ENCODE measurements at places on chromosomes 2 and 18. TPM values are rescaled to one million over a fixed set of nuclear protein-coding genes. Genes with fewer than 3 reads are reported as not detected.

Gene NRBP1
- 42.9 TPM for total RNA-seq

GRCh38 chr2:151175864-151176263 lies 85.8 kb downstream of the RBM43 start:
- no peaks in the 10 kb centered on the region for H3K27me3 ChIP-seq
- no peaks in the 10 kb centered on the region for H3K4me1 ChIP-seq
- H3K27ac ChIP-seq: no peak overlapping the region
- no peak for DNase-seq

DNA sequence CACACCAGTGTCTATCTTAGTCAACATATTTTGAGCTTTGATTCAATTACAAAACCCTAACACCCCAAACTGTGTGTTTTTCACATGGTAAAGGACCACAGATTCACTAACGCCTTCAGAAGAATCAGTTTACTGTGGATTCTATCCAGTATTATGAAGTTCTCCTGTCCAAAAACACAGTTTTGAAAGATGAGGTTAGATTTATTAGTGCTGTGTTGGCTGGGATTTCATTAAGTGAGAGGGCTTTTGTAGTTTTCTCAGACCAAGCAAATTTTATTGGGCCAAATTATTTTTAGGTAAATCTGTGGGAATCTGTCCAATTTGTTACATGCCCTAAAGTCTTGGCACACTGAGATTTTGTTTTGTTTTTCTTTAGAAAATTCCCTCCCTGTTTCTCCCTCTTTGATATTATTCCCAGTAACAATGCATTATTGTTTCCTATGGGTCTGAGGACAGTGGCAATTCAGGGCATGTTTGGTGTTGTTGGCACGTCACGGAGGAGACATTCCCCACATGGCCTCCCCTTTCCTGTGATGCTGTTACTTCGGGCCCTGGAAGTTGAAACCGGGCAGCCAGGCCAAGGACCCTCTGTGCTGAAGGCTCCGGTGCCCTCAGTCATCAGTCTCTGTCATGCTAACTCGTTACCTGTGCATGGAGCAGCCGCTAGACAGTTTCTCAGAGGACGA lies 87.5 kb upstream of the ALKAL2 start:
- no peaks in the 10 kb centered on the region for H3K4me1 ChIP-seq
- H3K27ac ChIP-seq: no peak overlapping the region
- H3K4me3 ChIP-seq: no peak overlapping the region
- H3K36me3 ChIP-seq: no peaks in the 10 kb centered on the region
- DNase-seq: no peak

GRCh38 chr2:106561803-106562202 lies 74.6 kb downstream of the CD8B2 start:
- H3K36me3 ChIP-seq: no peaks in the 10 kb centered on the region
- no peaks in the 10 kb centered on the region for H3K27me3 ChIP-seq
- H3K4me3 ChIP-seq: no peak overlapping the region
- peak; percentile 30 for DNase-seq
- H3K4me1 ChIP-seq: peaks cover 22% of the 10 kb centered on the region

Gene VWA3B
- total RNA-seq: not detected

Gene TLX2
- total RNA-seq: 0.97 TPM

Gene CNDP1
- total RNA-seq: not detected

- no peaks in the 10 kb centered on the region for H3K27me3 ChIP-seq
- H3K36me3 ChIP-seq: no peaks in the 10 kb centered on the region
- no peak overlapping the region for H3K27ac ChIP-seq
- no peaks in the 10 kb centered on the region for H3K4me1 ChIP-seq
- H3K4me3 ChIP-seq: no peak overlapping the region
- DNase-seq: no peak
Observed at GRCh38 chr2:62654423-62654791, 51.1 kb upstream of the EHBP1 start.

GRCh38 chr18:11150271-11150615 lies 874 bp upstream of the PIEZO2 start:
- no peaks in the 10 kb centered on the region for H3K4me1 ChIP-seq
- no peak for DNase-seq
- no peak overlapping the region for H3K27ac ChIP-seq
- no peak overlapping the region for H3K4me3 ChIP-seq
- H3K36me3 ChIP-seq: no peaks in the 10 kb centered on the region

- H3K4me1 ChIP-seq: no peaks in the 10 kb centered on the region
- DNase-seq: no peak
- no peak overlapping the region for H3K4me3 ChIP-seq
- H3K36me3 ChIP-seq: no peaks in the 10 kb centered on the region
- H3K27ac ChIP-seq: no peak overlapping the region
- H3K27me3 ChIP-seq: no peaks in the 10 kb centered on the region
Observed at GRCh38 chr2:176902454-176902853, 310.1 kb upstream of the HNRNPA3 start.

DNA sequence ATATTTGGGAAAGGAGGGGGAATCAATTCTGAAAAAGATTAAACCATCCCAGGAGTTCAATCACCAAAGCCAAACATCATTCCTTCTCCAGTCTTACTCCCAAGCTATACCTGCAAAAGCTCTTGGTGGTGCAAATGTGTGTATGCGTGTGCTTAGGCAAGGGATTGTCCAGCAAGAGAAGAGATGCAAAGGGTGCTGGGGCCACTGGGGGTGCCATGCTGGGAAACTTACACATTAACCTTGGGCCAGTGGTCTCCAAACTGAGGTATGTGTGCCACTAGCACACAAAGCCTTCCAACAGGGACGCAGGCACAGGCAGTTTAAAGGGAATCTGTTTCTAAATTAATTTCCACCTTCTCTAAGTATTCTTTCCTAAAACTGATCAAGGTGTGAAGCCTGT lies 307.9 kb downstream of the NBAS start:
- H3K27me3 ChIP-seq: no peaks in the 10 kb centered on the region
- no peaks in the 10 kb centered on the region for H3K4me1 ChIP-seq
- H3K4me3 ChIP-seq: no peak overlapping the region
- H3K36me3 ChIP-seq: no peaks in the 10 kb centered on the region
- no peak for DNase-seq
- H3K27ac ChIP-seq: no peak overlapping the region

DNA sequence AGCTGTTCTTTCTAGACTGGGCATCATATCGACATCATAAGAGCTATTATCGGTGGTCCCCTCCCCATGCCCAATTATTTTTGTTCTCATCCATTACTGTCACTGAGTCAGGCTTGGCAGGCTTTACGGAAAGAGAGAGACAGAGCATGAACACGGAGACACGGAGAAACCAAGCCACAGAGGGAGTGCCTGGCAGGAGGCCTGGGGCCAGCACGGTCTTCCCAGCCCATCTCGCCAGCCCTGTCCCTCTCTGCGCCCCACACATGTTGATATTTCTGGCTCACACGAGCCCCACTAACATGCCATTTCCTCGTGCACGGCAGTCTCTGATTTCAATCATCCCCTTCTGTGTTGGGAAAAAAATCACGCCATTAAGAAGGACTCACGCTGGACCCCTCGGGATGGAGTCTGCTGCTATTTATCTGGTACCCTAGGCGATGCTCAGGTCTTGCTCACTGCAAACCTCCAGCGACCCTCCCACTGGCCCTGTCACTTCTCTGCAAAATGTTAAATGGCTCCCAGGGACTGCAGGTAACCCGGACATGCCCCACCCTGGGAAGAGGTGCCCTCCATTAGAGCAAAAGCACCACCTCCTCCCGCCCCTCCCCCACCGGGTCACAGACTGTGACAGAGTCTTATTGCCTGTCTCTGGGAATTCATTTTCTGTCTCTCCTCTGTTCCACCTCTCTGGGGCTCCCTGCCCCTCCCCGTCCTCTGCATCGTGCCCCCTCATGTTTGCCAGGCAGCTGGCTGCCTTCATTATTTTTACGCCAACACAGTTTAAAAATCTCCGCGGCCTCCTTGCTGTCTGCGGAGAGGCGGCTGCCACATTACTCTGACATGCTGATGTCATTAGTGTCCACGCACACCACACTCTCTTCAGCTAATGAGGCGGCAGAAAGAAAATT lies 40.1 kb upstream of the GBX2 start:
- no peak overlapping the region for H3K27ac ChIP-seq
- no peaks in the 10 kb centered on the region for H3K36me3 ChIP-seq
- no peak overlapping the region for H3K4me3 ChIP-seq
- peaks cover 2% of the 10 kb centered on the region for H3K27me3 ChIP-seq
- DNase-seq: no peak
- H3K4me1 ChIP-seq: no peaks in the 10 kb centered on the region

Gene PLGLB1
- total RNA-seq: 2.1 TPM

DNA sequence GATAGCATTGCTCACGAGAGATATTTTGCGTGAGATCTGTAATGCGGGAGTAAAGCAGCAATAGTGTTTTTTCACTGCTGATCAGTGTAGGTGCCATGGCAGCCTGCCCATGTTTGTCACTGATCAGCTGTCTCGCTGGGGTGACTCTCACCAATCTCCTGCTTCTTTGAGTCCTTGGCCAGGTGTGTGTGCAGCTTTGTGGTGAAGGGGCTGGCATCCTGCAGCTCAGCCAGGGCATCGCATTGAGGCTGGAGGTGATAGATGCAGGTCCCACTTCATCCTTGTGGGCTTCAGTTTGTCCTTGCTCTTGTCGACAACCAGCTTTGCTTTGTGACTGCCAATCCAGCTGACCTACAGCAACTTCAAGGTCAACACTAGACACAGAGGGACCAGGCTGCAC lies 258.3 kb upstream of the CXCR4 start:
- no peak for DNase-seq
- H3K27ac ChIP-seq: no peak overlapping the region
- H3K4me3 ChIP-seq: no peak overlapping the region

DNA sequence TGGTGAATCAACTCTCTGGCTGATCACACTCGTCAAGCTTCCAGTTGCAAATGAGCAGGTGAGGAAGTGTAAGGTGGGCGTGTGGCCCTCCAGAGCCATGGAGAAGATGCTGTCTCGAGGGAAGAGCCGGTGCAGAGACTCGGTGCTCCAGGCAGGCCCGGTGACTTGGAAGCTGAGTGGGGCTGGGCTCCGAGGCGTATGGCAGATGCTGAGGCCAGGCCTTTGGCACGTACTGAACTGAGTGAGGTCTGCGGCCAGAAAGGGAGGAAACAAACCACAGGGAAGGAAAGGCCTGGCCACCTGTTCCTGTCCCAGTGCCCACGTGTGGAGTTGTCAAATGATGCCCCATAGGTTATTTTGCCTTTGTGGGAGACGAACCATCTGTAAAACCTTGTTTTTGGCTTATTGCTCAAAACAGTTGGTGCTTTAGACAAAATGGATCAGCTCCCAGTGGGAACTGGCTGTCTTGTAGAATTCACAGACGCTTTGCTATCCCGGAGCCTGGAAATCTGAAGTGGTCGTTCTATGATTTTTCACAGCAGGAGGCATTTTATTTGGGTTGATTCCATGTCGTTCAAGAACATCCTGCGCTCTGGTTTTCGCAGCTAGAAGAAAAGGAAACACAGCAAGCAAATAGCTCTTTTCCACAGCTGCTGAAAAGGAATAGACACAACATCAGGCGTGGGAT lies 117.5 kb upstream of the TMEM18 start:
- no peaks in the 10 kb centered on the region for H3K4me1 ChIP-seq
- H3K27ac ChIP-seq: no peak overlapping the region
- H3K36me3 ChIP-seq: no peaks in the 10 kb centered on the region
- no peak overlapping the region for H3K4me3 ChIP-seq
- no peak for DNase-seq
- H3K27me3 ChIP-seq: no peaks in the 10 kb centered on the region

Gene FAM161A
- 1.8 TPM for total RNA-seq

GRCh38 chr2:192159736-192160135 lies 35.0 kb downstream of the TMEFF2 start:
- H3K4me1 ChIP-seq: peaks cover 6% of the 10 kb centered on the region
- no peaks in the 10 kb centered on the region for H3K36me3 ChIP-seq

DNA sequence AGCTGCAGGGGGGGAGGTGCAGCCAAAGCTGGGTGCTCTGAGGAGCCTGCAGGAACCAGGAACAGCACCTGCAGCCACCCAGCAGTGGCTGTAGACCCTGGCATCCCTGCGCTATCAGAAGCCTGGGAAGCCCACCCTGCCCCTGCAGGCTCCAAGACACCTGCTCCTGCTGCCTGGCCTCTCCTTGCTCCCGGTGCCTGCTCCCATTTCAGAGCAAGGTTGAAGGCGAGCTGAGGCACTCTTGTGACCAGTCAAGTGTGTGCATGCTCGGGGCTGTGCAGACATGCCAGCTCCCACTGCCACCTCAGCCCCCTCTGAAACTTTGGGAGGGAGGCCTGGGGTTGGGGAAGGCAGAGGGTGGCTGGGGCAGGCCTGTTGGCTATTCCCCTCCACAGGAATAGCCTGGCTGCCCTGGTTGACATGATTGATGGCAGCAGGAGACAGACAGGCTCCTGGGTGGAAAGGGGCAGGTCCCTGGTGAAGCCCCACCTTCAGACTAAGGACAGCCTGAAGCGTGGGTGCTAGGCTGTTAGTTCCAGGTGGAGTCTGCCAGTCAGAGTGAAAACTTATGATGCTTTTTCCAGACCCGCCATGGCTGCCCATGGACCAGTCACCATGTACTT lies 151.4 kb downstream of the MBD5 start:
- no peak overlapping the region for H3K27ac ChIP-seq
- no peak overlapping the region for H3K4me3 ChIP-seq
- H3K4me1 ChIP-seq: no peaks in the 10 kb centered on the region
- no peaks in the 10 kb centered on the region for H3K36me3 ChIP-seq
- DNase-seq: no peak

Gene POMC
- total RNA-seq: 2.6 TPM

DNA sequence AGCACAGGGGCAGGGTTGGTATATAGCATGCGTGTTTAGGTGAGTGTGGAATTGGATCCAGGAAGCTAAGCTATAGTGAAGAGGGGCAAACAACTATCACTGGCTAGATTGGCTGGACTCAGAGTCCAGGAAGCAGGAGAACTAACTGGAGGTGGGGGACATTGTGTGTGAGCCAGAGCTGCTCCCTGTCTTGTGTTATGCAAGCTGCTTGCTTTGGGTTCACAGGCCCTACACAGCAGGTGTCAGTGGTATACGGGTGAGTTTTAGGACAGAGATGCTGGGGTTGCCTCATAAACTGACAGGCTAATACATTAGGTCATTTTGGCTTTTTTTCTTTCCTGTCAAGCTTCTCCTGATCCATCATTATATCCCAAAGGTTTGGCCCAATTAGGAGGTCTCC lies 87.5 kb downstream of the CCDC85A start:
- no peaks in the 10 kb centered on the region for H3K36me3 ChIP-seq
- H3K27me3 ChIP-seq: no peaks in the 10 kb centered on the region
- no peak overlapping the region for H3K27ac ChIP-seq
- H3K4me1 ChIP-seq: no peaks in the 10 kb centered on the region
- no peak for DNase-seq

- H3K36me3 ChIP-seq: no peaks in the 10 kb centered on the region
- no peaks in the 10 kb centered on the region for H3K27me3 ChIP-seq
- H3K4me3 ChIP-seq: no peak overlapping the region
- DNase-seq: no peak
- no peak overlapping the region for H3K27ac ChIP-seq
- H3K4me1 ChIP-seq: no peaks in the 10 kb centered on the region
Observed at GRCh38 chr2:99715956-99716355, 226.1 kb upstream of the REV1 start.

Gene GALNT5
- total RNA-seq: 2.0 TPM

- no peak overlapping the region for H3K4me3 ChIP-seq
- H3K4me1 ChIP-seq: no peaks in the 10 kb centered on the region
- no peaks in the 10 kb centered on the region for H3K27me3 ChIP-seq
- H3K36me3 ChIP-seq: no peaks in the 10 kb centered on the region
- H3K27ac ChIP-seq: no peak overlapping the region
- DNase-seq: no peak
Observed at GRCh38 chr2:140383781-140384180, 1603.6 kb upstream of the NXPH2 start.

GRCh38 chr18:39238981-39239660 lies 1673.5 kb upstream of the CELF4 start:
- no peaks in the 10 kb centered on the region for H3K36me3 ChIP-seq
- H3K27me3 ChIP-seq: no peaks in the 10 kb centered on the region
- H3K27ac ChIP-seq: no peak overlapping the region

Data from prostate gland (tissue), 2 donors.